ENCODE measurements at places on chromosomes 2 and 18. TPM values are rescaled to one million over a fixed set of nuclear protein-coding genes. Genes with fewer than 3 reads are reported as not detected.
A peak's percentile ranks its signal among the peaks of the same experiment; 100 is the strongest.

The SPAG16 gene
- total RNA-seq, result 55.7 TPM

DNA sequence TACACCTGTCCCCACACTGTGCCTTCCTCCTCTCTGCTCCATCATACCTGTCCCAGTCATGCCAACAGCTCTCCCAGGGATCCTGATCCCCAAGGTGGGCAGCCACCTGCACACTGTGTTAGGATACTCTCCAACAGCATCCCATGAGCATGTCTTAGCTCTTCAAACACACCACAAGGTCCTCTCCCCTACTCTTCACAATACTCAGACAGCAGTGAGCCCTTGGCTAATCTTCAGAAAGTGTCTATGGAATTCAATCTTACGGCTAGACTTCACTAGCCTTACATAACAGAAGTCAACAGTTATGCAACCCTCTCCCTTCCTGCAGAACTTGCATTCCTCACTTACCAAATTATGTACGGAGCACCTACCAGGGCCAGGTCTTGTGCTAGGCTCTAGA lies 79.9 kb downstream of the MYO5B start:
- no peak overlapping the region for H3K4me3 ChIP-seq
- DNase-seq, result no peak
- no peaks in the 10 kb centered on the region for H3K27me3 ChIP-seq
- peaks cover 4% of the 10 kb centered on the region for H3K4me1 ChIP-seq

The CLEC4F gene
- not detected for total RNA-seq

DNA sequence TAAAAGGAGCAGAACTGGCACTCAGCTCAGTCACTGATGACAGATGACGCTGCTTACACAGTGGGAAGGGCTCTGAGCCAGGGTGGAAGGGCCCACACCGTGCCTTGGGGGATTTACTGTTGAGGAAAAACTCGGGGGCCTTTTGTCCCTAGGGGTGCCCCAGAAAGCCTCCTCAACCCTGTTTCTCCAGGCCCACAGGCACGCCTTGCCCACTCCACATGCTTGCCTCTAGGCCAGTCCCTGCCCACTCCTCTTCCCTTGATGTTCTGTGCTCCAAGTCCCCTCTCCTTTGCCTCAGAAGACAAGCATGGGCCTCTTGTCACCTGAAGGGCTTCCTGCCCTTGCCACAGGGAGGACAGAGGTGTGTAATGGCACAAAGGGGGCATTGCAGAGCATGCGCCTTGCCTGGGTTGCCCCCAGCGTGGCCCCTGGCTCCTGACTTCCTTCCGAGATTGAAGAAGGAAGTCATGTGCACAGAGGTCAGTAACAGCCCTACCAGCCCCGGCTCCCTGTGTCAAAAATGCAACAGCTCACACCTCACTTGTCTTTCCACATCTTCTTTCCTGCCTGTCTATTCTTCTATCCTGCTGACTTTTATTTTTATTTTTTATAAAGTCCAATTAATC lies 65.1 kb downstream of the LIPG start:
- H3K4me1 ChIP-seq, result no peaks in the 10 kb centered on the region
- H3K36me3 ChIP-seq, result no peaks in the 10 kb centered on the region
- H3K4me3 ChIP-seq, result no peak overlapping the region
- DNase-seq, result no peak
- H3K27ac ChIP-seq, result no peak overlapping the region

DNA sequence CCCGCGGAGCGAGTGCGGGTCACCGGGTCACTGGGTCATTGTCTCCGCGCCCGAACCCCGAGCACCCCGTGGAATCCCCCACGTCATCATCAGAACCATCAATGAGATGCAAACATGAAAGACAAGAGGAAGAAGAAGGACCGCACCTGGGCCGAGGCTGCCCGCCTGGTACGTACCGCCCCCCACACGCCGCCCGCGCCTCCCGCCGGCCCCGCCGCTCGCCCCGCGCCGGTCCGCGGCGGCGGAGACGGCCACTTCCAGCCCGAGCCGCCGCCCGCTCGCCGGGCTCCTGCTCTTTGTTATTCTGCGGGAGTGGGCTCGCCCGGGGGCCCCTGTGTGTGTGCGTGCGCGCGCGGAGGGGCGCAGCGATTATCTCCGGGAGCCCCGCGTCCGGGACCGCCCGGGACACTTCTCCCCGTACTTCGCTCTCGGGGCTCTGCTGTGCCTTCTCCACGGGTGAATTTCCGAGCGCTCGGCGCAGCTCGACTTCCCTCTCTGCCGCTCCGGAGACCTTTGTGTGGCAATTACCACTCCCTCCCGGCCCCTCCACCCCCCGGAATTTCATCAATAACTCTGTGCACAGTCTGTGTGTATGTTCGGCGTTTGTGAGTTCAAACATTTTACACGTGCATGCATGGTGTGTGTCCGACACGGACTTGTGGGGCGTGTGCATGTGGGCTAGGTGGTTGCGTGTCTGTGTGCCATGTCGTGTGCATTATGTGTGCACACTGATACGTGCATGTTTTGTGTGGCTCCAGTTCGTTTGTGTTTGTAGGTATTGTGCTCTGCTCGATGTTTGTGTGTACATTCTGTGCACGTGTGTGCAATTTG lies 714 bp downstream of the ASXL3 start:
- DNase-seq, result peak; percentile 58
- peaks cover 5% of the 10 kb centered on the region for H3K4me1 ChIP-seq
- peak overlapping the region; percentile 82 for H3K4me3 ChIP-seq
- H3K27me3 ChIP-seq, result no peaks in the 10 kb centered on the region
- H3K27ac ChIP-seq, result peak overlapping the region; percentile 85
- no peaks in the 10 kb centered on the region for H3K36me3 ChIP-seq

The TUBA3E gene
- total RNA-seq, result 18.5 TPM

DNA sequence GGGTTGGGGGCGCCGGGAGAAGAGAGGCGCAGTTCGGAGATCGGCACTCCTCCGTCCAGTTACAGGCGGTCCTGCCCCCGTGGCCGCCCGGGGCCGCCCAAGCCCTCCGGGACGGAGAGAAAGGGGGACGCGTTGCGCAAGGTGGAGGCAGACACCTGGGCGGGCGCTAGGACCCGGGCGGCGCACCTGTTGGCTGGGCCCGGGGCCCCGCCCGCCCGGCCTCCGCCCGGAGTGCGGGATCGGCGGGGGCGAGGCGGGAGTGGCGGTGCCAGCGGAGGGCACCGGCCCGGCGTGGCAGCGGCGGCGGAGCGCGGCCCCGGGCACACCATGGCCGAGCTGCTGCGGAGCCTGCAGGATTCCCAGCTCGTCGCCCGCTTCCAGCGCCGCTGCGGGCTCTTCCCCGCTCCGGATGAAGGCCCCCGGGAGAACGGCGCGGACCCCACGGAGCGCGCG lies at the start of gene SGPP2:
SGPP2 (plus strand) TSS at position 268 of the 453 bp plus-strand sequence; CDS start at position 328, 60 bp downstream.
- no peaks in the 10 kb centered on the region for H3K36me3 ChIP-seq
- H3K27me3 ChIP-seq, result peaks cover 44% of the 10 kb centered on the region
- DNase-seq, result peak; percentile 56
- H3K27ac ChIP-seq, result no peak within 1 kb of the TSS
- H3K4me3 ChIP-seq, result peak within 1 kb of the TSS; percentile 41

DNA sequence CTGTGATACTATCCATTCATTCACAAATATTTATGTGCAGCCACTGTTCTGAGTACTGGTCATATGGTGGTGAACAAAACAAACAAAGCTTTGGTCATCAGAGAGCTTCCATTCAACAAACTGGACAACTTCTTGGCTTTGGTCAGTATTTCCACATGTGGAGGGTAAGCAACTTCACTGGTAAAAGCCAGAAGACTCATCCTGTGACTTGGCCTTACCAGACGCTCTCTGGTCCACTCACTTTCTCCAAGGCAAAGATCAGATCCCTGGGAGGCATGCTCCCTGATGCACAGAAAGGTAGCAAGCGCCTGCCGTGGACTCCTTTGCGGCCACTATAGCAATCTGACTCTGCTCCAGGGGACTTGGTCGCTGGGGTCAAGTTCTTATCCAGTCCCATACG lies 179.5 kb downstream of the EN1 start:
- H3K4me3 ChIP-seq, result no peak overlapping the region
- H3K27me3 ChIP-seq, result no peaks in the 10 kb centered on the region
- no peaks in the 10 kb centered on the region for H3K36me3 ChIP-seq
- peaks cover 13% of the 10 kb centered on the region for H3K4me1 ChIP-seq
- no peak overlapping the region for H3K27ac ChIP-seq

The LRRC30 gene
- not detected for total RNA-seq

GRCh38 chr2:235382601-235383000 lies 111.2 kb upstream of the AGAP1 start:
- H3K4me3 ChIP-seq, result no peak overlapping the region
- DNase-seq, result no peak
- H3K27ac ChIP-seq, result no peak overlapping the region
- no peaks in the 10 kb centered on the region for H3K36me3 ChIP-seq
- H3K27me3 ChIP-seq, result no peaks in the 10 kb centered on the region

GRCh38 chr2:36438449-36438977 lies 82.9 kb downstream of the CRIM1 start:
- H3K27me3 ChIP-seq, result no peaks in the 10 kb centered on the region
- peak; percentile 34 for DNase-seq
- H3K4me3 ChIP-seq, result no peak overlapping the region
- peaks cover under 1% of the 10 kb centered on the region for H3K4me1 ChIP-seq

DNA sequence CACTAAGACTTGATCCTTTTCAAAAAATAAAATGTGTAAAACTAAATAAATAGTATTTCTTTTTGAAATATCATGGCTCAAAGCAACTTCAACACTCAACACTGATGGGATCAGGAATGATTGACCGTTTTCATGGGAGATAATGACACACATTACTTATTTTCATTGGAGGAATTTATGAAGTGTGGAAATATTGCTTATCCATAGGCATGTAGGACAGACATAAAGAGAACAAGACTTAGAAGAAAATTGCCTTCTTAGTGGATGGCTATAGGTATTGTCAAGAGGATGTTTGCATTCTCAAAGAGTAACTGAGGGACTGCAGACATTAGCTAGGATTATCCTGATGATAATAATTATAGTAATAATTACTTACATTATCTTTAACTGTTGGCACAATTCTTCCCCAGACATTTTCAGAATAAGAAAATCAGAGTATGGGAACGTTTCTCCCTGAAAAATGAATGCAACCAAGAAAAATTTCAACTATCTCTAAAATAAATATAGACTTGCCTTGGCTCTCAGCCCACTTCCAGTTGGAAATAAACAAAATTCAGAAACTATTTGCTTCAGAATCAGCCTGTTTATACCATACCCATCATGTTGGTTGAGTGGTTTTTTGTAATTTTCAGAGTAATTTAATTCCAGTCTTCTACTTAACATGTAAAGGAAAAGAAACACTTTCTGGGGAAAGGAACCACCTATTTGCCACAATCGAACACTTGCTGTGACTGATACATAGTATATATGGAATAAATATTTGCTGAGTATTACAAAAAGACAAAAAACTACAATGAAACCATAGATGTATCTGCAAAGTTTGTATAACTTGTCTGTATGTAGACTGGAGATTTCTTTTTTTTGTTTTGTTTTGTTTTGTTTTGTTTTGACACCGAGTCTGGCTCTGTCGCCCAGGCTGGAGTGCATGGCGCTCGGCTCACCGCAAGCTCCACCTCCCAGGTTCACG lies 165.7 kb downstream of the TMX3 start:
- H3K4me1 ChIP-seq, result no peaks in the 10 kb centered on the region
- H3K4me3 ChIP-seq, result no peak overlapping the region
- H3K36me3 ChIP-seq, result no peaks in the 10 kb centered on the region
- H3K27ac ChIP-seq, result no peak overlapping the region

- no peak overlapping the region for H3K27ac ChIP-seq
- no peaks in the 10 kb centered on the region for H3K36me3 ChIP-seq
- H3K27me3 ChIP-seq, result no peaks in the 10 kb centered on the region
Measured at GRCh38 chr2:54767921-54768320, 44.5 kb downstream of the EML6 start.

DNA sequence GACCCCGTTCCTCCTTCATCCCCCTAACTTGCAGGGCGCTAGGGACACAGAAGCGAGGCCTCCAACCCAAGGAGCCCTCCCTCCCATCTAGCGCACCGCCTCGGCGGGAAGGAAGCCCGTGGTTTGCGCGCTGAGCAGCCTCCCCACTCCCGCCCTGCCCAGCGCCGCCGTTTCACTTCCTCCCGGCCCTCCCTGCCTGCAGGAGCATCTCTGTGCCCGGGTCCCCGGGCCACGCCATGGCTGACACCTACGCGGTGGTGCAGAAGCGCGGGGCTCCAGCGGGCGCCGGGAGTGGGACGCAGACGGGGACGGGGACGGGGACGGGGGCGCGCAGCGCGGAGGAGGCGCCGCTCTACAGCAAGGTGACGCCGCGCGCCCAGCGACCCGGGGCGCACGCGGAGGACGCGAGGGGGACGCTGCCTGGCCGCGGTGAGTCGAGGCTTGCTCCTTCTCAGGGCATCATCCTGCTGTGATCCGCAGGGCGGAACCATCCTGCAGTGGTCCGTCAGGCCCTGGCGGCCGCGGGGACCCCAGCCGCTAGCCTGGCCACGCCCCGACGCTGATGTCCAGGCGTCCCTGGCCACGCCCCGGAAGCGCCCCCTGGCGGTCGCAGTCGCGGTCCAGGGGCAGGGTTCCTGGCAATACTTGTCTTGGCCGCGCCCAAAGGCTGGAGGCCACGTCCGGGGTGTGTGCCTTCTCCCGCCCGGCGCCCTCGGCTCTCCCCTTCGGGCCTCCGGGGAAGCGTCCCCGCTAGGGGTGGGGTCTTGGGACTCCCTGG lies 16.4 kb downstream of the PTPN18 start:
- H3K4me1 ChIP-seq, result no peaks in the 10 kb centered on the region
- H3K4me3 ChIP-seq, result peak overlapping the region; percentile 86
- peak overlapping the region; percentile 88 for H3K27ac ChIP-seq
- no peaks in the 10 kb centered on the region for H3K27me3 ChIP-seq
- DNase-seq, result peak; percentile 95
- no peaks in the 10 kb centered on the region for H3K36me3 ChIP-seq

The HOXD10 gene
- 11.7 TPM for total RNA-seq

The FAM228A gene
- 0.24 TPM for total RNA-seq

The KATNAL2 gene
- total RNA-seq, result 4.4 TPM

GRCh38 chr2:141317986-141318385 lies 812.8 kb downstream of the LRP1B start:
- H3K27ac ChIP-seq, result no peak overlapping the region
- no peak for DNase-seq
- H3K36me3 ChIP-seq, result no peaks in the 10 kb centered on the region
- H3K27me3 ChIP-seq, result no peaks in the 10 kb centered on the region
- no peak overlapping the region for H3K4me3 ChIP-seq
- H3K4me1 ChIP-seq, result no peaks in the 10 kb centered on the region

DNA sequence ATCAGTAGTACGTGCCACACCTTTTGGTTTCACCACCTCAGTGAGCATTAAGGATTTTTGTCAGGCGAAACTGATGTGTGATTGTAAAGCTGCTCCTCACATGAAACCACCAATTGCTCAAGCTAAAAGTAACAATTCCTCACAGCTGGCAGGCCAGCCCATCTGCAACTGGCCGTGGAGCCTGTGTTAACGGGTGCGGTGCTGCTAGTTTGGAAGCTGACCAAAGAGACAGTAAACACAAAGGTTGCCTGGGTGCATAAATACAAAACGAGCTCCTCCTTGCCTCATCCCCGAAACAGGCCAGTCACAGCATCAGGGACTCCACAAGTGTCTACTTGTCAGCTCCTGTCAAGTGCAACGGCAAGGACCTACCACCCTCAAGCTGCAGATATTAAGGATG lies 32.0 kb downstream of the LGALSL start:
- H3K27me3 ChIP-seq, result no peaks in the 10 kb centered on the region
- no peak overlapping the region for H3K4me3 ChIP-seq
- H3K27ac ChIP-seq, result no peak overlapping the region

GRCh38 chr2:109148117-109148746 lies 19.2 kb downstream of the SH3RF3 start:
- H3K4me1 ChIP-seq, result no peaks in the 10 kb centered on the region
- no peak for DNase-seq
- no peak overlapping the region for H3K4me3 ChIP-seq
- no peaks in the 10 kb centered on the region for H3K36me3 ChIP-seq
- H3K27me3 ChIP-seq, result no peaks in the 10 kb centered on the region
